Frontal cortex (tissue), 4 donors: ENCODE measurements at places on chromosomes 3 and 15. TPM values are rescaled to one million over a fixed set of nuclear protein-coding genes. Genes with fewer than 3 reads are reported as not detected.

DNA sequence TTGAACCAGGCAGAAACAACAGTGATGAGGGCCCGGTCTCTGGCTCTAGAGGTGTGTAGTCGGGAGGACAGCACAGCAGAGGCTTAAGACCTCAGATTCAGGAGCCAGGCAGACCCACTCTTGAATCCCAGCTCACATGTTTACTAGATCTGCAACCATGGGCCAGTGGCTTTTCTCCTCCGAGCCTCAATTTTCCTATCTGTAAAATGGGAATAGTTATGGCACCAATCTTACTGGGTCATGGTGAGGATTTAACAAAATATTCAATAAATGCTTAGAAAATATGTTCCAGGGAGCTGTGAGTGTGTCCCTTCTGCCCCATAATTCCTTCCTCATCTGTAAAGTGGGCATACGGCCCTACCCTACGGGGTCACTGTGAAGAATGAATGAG lies 506.9 kb downstream of the SHQ1 start:
- DNase-seq, result no peak

GRCh38 chr15:75836959-75837334 lies 6.3 kb upstream of the UBE2Q2 start:
- DNase-seq, result no peak

UPK1B gene
- total RNA-seq, result not detected

NGLY1 gene
- 32.6 TPM for total RNA-seq

DNA sequence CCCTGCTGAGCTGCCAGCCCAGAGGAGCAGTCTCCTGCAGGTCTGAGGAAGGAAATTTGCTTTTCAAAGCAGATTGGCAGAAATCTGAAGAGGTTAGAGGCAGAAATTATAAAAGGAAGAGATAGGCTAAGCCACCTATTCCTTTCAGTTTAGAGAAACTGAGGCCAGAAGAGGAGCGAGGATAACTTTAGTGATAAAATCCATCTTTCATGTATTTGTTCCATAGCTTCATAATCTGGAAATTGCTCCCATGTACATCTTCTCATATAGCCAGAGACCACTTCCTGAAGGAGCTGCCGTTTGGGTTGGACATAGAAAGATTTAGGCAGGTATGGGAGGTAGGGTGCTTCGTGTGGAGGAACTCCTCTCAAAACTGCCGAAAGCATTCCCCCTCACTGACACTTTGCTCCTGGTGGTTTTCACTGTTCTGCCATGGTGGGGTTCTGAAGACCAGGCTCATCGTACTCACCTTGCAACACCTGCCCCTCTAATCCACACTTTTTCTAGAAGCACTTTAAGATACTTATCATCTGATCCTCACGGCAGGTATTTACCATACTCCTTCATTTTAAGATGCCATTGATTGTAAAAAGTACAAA lies 670 bp upstream of the ACAP2 start:
- no peak for DNase-seq

SPINK8 gene
- not detected for total RNA-seq
